GM13977 (cell line): ENCODE measurements at places on chromosomes 4 and X.

DNA sequence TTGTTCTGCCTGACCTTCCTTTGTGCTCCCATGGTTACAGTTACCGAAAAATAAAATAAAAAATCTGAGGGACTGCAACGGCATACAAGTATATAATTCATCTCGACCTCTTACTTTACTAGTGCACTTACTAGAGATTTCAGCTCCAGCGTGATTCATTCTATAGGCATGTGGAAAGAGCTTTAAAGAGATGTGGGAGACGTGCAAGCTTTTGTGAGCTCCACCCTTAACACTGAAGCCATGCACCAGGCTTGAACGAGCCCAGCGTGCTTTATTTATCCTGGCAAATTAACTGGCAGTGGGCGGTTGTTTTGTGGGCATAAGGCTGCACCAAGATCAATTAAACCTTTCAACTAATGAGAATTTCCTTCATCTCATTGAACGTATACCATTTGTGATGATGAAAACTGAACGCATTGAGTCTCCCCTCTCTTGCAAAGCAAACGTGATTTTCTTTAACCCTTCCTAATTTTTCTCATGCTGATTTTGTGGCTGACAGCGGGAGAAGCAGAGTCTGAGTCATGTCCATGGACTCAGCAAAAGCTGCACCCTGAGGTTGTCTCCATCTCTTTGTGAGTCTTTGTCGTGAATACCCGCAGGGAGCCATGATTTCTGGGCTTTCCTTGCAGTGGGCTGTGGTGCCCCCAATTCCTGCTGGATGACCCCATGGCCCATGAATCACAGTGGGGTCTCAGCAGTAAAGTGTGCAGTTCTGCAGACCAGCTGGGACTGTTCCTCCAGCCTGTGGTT, 60.1 kb downstream of the MXRA5 start:
- no peak for DNase-seq

GRCh38 chrX:153736871-153737441, 12.3 kb downstream of the ABCD1 start:
- peak; percentile 15 for DNase-seq

DNA sequence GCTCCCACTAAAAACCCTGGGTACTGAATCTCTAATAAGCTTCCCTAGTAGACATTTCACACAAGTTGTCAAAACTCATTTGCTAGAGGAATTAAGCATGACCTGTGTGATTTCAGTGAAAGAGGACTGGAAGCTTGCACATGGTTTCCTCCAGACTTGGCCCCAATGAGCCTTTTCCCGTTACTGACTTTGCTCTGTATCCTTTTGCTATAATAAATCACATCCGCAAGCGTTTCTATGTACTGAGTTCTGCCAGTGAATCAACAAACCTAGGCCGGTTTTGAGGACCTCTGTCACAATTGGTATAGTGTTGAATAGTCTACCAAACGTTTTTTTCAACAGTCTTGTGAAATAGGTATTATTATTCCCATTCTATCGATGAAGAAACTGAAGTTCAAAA, 8.2 kb downstream of the ATP11C start:
- no peak for DNase-seq

- DNase-seq: no peak
Measured at GRCh38 chr4:98887145-98887544, 41.8 kb downstream of the EIF4E start.

GRCh38 chr4:103673983-103674382, 45.8 kb downstream of the TACR3 start:
- no peak for DNase-seq

DNA sequence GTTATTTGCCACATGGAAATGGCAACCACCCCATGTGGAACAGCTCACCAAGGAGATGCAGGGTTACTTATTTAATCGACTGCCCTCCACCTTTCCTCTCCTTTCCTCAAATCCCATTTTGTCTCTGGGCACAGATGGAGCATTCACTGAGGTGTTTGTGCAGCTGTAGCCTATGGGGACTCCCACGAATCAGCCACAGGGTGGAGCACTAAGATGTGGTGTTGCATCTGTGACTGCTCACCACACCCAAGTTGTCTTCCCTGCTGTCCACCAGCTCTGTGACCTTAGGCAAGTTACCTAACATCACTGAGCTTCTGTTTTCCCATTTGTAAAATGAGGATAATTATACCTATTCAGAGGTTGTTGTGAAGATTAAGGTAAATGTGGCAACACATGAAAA, 252.4 kb upstream of the CPEB2 start:
- peak; percentile 57 for DNase-seq

DNA sequence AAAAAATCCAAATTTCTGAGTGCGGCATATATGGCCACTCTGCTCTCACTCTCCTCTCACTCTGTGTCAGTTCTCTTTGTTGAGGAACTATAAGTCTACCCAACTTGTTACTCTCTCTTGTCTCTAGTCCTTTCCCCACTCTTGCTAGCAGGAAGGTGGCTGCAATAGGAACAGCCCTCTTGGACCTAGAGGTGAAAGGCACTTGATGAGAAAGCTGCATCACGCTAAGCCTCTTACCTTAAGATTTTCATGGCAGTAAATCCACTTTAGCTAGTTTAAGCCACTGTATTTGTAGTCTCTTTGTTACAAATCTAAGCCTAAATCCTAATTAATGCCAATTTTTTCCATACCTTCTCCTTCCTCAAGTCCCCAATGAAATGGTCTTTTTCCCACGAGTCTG, 189.9 kb downstream of the NKX6-1 start:
- no peak for DNase-seq

DNA sequence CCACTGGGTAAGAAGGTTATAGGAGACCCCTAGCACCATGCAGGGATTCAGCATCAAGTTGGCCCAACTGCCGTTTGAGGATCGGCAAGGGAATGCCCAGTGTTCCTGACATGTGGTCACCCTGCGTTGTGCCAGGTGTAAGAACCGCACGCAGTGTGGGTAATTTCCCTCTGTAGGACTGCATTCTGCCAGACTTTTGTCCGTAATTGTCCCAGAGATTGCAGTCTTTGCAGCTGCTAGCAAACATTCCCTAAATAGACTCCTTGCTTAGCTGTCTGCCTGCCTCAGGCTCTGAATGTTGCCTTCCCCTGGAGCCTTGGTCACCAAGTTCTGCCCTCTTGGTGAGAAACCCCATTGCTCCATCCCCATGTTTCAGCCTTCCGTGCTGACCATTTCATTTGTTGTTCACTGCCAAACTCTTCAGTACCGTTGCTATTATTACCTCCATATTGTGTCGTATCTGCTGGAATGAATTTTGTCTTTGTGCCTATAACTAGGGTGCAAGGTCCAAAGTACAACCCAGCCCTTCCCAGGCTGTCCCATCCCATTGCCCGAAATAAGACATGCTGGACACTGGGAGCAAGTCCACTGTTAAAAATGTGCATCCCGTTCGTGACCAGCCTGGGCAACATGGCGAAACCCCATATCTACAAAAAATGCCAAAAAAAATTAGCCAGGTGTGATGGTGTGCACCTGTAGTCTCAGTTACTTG, 53.8 kb upstream of the USP9X start:
- no peak for DNase-seq

DNA sequence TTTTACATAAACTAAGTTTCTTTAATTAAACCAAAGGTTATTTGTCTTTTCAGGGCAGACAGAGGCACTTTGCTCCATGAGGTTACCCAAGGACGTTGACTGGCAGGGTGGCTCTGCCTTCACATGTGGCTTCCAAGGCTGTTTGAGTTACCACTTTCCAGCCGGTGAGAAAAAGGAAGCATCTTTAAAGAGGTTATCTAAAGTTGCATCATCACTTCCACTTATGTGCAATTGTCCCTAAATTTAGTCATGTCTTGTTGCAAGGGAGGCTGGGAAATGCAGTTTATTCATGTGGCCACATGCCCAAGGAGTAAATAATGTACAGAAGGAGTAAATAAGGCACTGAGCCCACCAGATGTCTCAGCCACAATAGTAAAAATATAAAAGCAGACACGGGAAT, 29.0 kb upstream of the RAP1GDS1 start:
- no peak for DNase-seq

DNA sequence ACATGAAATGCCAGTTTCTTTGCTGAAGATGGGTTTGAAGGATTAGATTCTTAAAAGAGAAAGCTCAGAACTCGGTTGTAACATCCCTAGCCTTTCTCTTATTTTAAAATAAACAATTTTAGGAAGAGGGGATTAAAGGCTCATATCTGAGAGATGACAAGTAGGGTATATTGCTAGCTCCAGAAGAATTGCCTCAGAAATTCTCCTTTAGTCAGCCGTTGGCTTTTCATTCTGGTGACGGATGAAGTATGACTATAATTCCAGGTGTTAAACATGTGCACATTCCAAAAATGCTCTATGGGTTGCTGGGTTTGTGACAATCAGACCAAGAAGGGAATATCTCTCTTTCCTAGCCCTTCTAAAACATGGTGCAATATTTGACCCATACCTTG, 17.8 kb downstream of the DKK2 start:
- no peak for DNase-seq

DNA sequence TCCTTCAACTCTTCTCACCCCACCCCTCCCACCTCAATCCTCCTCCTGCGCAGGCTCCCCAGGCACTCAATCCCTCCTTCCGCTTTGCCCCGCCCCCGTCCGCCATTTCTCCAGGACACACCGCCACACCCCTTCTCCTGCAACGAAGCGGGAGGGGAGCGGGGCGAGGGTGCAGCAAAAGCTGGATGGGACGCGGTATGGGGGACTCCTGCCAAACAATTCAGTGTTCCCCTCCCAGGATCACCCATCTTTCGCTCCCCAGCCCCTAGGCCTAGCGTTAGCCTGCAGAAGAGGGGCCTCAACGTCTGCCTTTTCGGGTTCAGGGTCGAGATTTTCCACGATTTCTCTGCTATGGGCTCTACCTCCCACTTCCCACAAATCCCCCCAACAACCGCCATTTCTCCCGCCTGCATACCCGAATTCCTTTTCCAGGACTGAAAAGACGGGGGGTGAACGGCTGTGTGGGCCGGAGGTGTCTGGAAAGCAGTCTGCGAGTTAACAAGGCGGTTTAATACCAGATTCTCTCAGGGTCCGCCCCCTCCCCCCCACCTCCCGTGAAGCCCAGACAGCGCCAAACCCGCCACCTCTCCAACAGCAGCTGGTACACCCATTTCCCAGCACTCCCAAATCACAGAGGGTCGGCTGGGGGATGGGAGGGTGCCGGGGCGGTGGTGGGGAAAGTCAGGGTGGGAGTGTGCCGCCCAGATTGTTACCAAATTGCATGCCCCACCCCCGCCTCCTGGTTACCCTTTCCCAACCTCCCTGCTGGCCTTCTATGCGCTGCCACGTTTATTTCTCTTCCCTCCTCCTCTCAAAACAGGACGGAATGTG, 774 bp downstream of the ARMCX2 start:
- DNase-seq: peak; percentile 50

DNA sequence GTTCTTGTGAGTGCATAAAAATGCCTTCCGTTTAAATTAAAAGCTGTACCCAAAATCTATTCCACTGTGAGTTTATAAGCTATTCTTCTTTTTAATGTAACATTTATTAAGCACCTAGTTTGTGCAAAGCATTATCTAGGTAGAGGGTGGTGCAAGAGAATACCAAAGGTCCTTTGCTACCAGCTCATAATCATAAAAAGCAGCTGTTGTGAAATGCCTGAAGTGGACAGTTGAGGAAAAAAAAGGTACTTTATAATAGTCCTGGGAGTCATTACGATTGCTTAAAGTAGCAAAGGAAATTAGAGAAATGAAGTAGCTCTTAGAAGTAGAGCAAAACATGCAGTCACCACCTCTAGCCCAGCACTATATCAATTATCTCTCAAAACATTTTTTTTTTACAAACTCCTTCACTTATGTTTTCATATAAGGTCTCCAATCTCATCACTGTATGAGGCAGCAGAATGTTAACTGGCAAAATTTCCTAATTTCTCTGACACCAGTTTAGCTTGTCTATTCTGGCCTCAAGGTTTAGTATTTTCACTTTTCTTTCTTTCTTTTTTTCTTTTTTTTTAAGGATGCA, 2.1 kb downstream of the MBNL3 start:
- no peak for DNase-seq

GRCh38 chr4:151719956-151720334, 40.9 kb downstream of the GATB start:
- no peak for DNase-seq

DNA sequence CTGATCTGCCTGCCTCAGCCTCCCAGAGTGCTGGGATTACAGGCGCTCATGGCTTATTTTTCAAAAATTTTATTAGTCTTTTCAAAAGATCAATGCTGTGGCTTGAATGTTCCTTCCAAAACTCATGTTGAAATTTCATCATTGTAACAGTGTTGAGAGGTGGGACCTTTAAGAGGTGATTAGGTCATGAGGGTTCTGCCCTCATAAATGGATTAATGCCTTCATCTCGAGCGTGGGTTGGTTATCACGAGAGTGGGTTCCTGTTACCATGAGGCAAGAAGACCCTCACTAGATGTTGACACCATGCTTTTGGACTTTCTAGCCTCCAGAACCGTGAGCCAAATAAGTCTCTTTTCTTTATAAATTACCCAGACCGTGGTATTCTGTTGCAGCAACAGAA, 30.3 kb downstream of the EIF2S3 start:
- no peak for DNase-seq

DNA sequence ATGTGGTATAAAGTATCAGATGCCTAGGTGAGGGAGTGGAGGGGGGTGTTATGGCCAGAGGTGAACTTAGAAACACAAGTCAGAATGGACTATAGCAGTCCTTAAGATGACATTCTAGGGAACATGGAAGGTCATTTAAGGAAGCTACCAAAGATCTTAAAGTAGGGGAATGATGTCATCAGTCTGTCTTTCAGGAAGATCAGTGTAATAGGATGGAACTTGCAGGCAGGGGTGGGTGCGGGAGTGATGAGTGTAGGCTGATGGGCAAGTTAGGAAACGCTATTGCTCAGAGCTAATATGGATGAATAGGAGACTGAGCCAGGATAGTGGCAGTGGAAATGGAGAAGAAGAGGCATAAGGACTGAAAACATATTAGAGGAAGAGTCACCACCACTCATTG, 27.5 kb upstream of the CWH43 start:
- no peak for DNase-seq

DNA sequence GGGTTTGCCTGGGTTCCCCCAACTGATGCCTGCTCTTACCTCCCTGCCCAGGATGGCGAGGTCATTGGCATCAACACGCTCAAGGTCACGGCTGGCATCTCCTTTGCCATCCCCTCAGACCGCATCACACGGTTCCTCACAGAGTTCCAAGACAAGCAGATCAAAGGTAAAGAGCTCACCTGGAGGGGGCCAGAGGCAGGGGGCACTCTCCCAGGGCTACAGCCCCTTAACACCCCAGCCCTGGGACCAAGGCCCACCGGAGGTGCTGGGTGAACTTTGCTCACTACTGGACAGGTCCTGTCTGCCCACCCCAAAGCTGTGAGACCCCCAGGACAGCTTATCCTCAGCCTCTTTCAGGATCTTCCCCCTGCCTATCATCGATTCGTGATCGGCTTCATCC, 24.5 kb downstream of the HTRA3 start:
- no peak for DNase-seq
